ENCODE measurements at places on chromosomes 4 and X. TPM values are rescaled to one million over a fixed set of nuclear protein-coding genes. Genes with fewer than 3 reads are reported as not detected.

GRCh38 chr4:128155874-128156456, 94.9 kb downstream of the LARP1B start:
- no peak overlapping the region for H3K4me3 ChIP-seq
- H3K27me3 ChIP-seq: no peaks in the 10 kb centered on the region
- no peak for DNase-seq
- no peaks in the 10 kb centered on the region for H3K4me1 ChIP-seq
- H3K27ac ChIP-seq: no peak overlapping the region
- no peaks in the 10 kb centered on the region for H3K36me3 ChIP-seq

- no peaks in the 10 kb centered on the region for H3K4me1 ChIP-seq
- H3K27me3 ChIP-seq: no peaks in the 10 kb centered on the region
- H3K27ac ChIP-seq: no peak overlapping the region
- no peaks in the 10 kb centered on the region for H3K36me3 ChIP-seq
- no peak overlapping the region for H3K4me3 ChIP-seq
- DNase-seq: peak; percentile 28
Observed at GRCh38 chrX:26649534-26649933, 433.6 kb downstream of the MAGEB5 start.

DNA sequence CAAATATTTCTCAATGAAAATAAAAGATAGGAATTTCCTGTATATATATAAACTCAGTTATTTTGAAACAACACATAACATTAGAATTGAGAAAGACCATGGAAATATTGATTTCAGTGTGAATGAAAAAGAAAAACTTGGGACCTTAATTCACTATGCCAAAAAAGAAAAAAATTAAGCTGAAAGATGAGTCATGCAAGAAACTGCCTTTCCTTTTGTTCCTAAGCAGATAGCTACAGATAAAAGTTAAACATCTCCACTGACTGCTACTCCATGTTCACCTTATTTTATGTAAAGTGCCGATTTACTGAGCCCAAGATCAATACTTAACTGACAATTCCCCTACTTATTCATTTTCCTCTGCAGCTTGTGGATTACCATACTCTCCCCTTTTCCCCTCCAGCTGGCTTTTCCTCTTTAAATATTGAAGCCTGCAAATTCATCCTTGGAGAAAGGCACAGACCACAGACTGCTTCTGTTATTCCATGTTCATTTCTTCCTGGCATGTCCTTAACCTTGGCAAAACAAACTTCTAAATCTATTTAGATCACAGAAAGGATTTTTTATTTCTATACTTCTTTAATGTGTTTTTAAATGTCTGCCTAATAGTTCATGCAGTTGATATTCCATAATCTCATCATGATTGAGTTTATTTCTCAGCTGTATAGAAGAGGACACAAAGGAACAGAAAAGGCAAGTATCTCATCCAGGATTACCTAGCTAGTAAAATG, 40.5 kb upstream of the YTHDC1 start:
- no peaks in the 10 kb centered on the region for H3K4me1 ChIP-seq
- H3K4me3 ChIP-seq: no peak overlapping the region
- no peaks in the 10 kb centered on the region for H3K27me3 ChIP-seq
- no peak overlapping the region for H3K27ac ChIP-seq

TREX2 gene
- total RNA-seq: 0.36 TPM

SOWAHB gene
- 0.27 TPM for total RNA-seq

SLC4A4 gene
- 14.9 TPM for total RNA-seq

Data from cardiac muscle cell (in vitro differentiated cells and primary cell).